ENCODE measurements at places on chromosomes 13 and 19. TPM values are rescaled to one million over a fixed set of nuclear protein-coding genes. Genes with fewer than 3 reads are reported as not detected.

The ZNF331 gene
- 11.9 TPM for polyA plus RNA-seq

The RSPH6A gene
- polyA plus RNA-seq: not detected

The CPB2 gene
- polyA plus RNA-seq: 1.4 TPM

The ZBTB45 gene
- 8.5 TPM for polyA plus RNA-seq

The COL4A2 gene
- 572 TPM for polyA plus RNA-seq

DNA sequence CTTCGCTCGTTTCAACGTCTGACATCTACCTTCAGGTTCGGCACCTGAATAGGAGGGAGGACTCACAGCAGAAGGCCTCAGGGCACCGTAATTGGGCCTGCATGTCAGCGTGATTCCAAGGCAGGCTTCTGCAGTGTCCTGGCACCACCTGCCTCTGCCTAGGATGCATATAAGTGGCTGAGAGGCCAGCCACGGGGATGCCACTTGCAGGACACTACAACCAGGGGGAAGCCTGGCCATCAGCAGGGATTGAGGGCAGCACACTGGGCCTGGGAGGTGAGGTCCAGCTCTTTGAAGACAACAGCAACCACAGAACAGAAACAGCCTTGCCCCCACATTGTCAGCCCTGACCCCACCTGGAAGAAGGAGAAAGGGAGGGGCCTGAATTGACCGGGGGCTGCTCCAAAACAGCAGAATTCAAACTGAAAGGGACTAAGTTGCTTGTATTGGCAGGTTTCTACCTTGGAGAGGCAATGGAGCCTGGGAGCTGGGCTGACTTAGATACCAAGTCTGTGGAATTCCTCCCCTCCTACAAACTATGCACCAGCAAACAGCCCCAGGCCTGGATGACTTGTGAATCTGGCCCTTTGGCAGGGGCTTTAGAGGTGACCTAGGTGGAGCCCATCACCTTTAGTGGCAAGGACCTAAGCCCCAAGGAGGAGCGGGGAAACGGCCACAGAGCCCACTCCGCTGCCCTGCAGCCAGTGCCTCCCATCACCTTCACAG, 34.1 kb upstream of the POMP start:
- no peak for DNase-seq

GRCh38 chr13:27440408-27440807, 10.0 kb downstream of the MTIF3 start:
- DNase-seq: no peak

- peak; percentile 41 for DNase-seq
Measured at GRCh38 chr13:111216166-111216960, 101.3 kb downstream of the ARHGEF7 start.

DNA sequence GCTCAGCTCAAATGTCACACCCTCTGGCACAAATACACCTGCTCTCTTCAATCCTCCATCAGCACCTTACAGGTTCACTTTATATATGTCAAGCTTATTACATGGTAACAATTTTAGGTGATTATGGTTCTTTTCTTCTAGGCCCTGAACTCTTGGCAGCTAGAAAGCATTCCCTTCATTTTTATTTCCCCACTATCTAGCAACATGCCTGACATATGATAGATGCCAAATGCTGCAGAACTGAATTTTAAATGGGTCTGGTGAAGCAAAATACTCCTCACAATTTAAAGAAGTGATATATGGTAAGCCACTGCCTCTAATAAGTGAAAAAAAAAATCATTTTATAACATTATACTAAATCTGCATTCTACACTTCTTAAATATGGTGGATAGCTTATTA, 95.2 kb downstream of the USP12 start:
- DNase-seq: no peak

GRCh38 chr19:44113784-44114390, 688 bp downstream of the ZNF225 start:
- no peak for DNase-seq
